ENCODE measurements at places on chromosomes 11 and 22.

- DNase-seq = no peak
Observed at GRCh38 chr11:116939499-116939898, 102.1 kb upstream of the APOA1 start.

DNA sequence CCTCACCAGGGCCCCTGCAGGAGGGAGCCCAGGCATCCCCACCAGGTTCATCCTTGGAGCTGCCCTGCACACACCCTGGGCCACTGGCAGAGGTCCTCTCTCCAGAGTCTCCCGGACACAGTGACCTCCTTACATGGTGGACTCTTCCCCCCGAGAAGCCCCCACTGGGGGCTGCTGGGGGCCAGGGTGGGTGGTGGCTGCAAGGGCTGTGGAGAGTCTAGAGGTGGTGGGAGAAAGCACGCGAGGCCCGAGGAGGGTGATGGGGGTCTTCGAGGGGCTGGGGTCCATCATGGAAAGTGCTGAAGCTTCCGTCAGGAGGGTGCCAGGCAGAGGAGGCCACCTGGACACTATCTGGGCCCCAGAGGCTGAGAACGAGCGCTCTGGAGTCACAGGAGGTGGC is 17.6 kb downstream of the PGA5 start:
- no peak for DNase-seq

DNA sequence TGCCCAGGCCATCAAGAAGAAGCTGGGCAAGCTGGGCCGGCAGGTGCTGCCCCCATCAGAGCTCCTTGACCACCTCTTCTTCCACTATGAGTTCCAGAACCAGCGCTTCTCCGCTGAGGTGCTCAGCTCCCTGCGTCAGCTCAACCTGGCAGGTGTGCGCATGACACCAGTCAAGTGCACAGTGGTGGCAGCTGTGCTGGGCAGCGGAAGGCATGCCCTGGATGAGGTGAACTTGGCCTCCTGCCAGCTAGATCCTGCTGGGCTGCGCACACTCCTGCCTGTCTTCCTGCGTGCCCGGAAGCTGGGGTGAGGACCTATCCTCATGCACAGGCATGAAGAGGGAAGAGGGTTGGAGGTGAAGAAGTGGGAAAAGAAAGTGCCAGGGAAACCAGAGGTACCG is 5.3 kb upstream of the NHERF4 start:
- DNase-seq = no peak

DNA sequence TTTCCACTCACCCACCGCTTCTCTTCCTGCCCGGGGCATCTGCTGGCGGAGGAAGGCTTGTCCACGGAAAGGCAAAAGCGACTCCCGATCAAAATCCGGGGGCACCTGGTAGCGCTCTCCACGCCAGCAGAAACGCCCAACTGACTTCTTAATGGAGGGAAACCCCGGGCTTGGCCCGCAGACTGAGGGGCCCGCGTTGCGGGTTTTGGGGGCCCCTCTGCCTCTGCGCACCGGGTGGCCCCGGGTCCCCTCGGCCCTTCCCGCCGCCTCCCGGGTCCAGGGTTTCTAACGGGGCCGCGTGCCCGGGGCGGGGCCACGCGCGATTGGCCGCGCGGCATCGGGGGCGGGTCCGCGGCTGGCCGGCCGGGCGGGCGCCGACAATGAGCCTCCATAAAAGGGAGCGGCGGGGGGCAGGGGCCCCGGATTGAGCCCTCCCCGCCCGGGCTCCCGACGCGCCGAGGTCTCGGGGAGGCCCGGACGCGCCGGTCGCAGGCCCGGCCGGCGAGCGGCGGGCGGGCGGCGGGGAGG is at the start of gene SPINDOC:
Gene SPINDOC (plus strand): TSS at position 422 of the 528 bp plus-strand sequence. CDS start 231 bp downstream, outside the sequence.
- DNase-seq = peak; percentile 71

GRCh38 chr11:57237204-57237681 is at the start of gene APLNR:
Gene APLNR (minus strand): TSS chr11:57237250. CDS start chr11:57237004, 246 bp downstream.
- no peak for DNase-seq

DNA sequence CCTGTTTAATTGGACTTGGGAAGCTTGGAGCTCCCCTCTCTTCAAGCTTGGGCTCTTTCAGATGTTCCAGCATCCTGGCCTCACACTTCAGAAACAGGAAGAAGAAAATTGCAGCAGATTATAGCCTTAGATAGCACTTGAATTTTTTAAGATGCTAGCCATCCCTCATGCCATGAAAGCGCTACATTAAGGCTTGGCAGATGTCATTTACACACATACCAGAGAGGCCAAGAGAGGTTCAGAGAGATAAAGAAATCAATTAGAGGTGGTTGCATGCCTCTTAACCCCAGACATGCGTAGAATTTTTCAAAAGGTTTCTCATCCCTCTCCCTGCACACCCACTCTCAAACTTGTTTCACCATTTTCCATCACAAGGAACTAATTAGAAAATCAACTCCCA is 31.9 kb upstream of the DBX1 start:
- DNase-seq = no peak

GRCh38 chr11:72958791-72959190 is 144.6 kb downstream of the ATG16L2 start:
- DNase-seq = no peak

GRCh38 chr11:68843703-68844312 is 2.1 kb upstream of the CPT1A start:
- DNase-seq = peak; percentile 21

DNA sequence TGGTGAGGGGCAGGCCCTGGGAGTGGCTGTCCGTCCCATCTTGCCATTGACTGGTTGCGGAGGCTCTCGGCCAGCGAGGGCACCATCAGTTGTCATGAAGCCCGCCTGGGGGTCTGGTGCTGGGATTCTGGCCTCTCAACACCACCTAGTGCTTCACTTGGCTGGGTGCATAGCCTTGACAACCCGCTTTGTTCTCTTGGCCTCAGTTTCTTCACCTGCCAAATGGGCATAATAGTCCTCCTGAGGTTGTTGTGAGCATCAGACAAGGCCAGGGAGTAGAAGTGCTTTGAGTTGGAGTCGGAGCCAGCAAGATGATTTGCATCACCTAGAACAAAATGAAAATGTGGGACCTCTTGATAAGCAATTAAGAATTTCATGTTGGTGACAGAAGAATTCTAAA is 1.5 kb upstream of the CACNA1I start:
- no peak for DNase-seq

- no peak for DNase-seq
Observed at GRCh38 chr11:3154001-3154599, 11.0 kb downstream of the OSBPL5 start.

DNA sequence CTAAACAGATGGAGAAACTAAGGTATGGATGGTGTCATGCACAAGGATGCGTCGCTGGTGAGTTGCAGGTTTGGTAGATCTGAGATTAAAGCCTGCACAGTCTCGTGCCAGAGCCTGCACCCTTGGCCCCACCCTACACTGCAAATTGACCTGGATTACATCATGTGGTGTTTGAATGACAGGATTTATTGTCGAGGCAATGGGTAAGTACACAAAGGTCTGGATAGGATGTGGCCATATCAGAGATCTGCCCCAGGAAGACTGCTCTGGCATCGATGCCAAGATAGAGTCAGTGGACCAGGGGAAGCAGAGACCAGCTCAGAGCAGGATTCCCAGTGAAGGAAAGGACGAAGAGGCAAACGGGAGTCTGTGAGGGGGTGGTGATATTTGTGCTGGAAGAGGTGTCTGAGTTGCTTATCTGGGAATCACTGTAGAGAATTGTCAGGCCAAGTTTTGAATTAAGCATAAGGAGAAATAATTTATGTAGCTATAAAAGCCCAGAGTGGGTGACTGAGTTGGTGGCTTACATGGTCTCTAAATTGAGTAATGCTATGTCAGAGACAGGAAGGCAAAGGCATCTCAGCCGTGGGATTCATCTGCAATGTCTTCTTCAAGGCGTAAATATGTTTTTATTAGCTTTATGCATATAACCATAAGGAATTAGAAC is 499.6 kb upstream of the B3GAT1 start:
- no peak for DNase-seq

- DNase-seq = peak; percentile 56
Observed at GRCh38 chr11:127074151-127074761, 73.7 kb upstream of the KIRREL3 start.

- no peak for DNase-seq
Observed at GRCh38 chr22:31248138-31248745, 36.1 kb downstream of the LIMK2 start.

- DNase-seq = no peak
Observed at GRCh38 chr11:73945396-73945795, 5.4 kb upstream of the DNAJB13 start.

GRCh38 chr11:125358254-125358840 is 137.7 kb downstream of the FEZ1 start:
- peak; percentile 38 for DNase-seq
